ENCODE measurements at places on chromosomes 6 and 20.

DNA sequence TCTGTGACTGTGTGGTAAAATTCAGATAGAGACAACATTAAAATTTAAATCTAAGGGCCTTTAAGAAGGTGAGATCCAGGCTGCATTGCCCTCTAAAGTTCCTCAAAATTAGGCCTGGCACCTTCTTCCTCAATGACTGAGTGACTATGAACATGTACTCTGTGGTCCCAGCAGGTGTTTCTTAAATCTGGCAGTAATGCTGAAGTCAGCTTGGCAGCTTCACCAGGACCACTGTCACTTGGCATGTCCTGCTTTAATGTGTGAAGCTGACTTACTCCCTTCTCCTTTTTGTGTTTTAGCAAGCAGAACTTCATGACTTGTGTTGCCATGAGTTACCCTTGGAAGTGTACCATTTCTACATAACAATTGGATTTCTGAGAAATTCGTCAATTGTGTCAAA lies 141.7 kb downstream of the NKAIN2 start:
- no peak for DNase-seq

DNA sequence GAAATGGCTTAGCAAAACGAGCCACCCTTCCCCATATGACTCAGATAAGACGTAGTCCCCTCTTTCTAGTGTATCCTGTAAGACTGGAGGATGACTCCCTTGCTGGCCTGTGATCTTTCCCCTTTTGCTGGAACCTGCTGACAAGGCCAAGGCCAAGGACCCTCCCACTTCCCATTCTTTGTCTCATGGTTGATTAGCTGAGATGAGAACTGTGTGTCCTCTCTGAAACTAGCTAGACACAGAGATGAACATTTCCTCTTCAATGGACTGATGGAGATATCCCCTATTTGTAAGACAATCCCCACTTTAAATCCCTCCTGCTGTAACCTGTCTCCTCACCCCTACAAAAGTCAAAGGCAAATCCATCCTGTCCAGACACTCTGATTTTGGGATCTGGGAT lies 33.4 kb upstream of the SCRT2 start:
- DNase-seq = no peak

DNA sequence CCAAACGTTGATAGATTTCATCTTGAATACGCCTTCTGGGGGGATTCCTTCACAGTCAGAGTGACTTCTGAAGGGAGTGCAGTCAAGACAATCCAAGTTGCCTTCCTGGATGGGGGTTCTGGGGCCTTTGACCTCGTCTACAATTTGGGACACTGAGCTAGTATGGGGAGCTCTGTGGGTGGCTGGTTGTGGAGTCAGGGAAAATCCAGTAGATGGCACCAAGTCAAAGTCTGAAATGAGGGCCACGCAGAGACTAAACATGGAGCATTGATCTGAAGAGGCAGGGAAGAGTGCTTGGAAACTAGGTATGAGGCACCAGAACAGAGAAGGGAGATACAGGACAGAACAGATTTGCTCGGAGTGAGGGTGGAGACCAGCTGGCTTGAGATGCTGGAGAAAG lies 43.6 kb upstream of the CCN6 start:
- DNase-seq = no peak

- DNase-seq = no peak
Observed at GRCh38 chr20:54476169-54477009, 996 bp downstream of the DOK5 start.

- no peak for DNase-seq
Observed at GRCh38 chr6:136696783-136697364, 95.4 kb downstream of the MAP3K5 start.

- DNase-seq = no peak
Observed at GRCh38 chr20:6157345-6157744, 34.5 kb upstream of the FERMT1 start.

DNA sequence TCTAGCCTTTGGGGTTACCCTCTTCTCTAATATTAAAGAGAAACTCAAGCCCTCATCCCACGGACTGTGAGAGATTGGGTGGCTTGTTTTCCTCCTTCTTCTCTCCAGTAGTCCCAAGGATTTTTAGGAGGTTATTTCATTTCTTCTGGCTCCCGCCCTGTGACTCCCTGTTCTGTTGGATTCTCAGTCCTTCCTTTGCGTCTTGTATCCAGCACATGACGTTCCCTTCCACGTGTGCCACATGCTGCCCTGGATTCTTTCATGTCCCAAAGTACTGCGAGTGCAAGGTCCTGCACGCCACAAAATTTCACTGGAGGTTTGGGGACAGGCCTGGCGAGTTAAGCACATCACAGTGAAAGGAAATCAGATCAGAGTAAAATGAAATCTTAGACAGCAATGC lies 213.4 kb downstream of the PACRG start:
- no peak for DNase-seq

DNA sequence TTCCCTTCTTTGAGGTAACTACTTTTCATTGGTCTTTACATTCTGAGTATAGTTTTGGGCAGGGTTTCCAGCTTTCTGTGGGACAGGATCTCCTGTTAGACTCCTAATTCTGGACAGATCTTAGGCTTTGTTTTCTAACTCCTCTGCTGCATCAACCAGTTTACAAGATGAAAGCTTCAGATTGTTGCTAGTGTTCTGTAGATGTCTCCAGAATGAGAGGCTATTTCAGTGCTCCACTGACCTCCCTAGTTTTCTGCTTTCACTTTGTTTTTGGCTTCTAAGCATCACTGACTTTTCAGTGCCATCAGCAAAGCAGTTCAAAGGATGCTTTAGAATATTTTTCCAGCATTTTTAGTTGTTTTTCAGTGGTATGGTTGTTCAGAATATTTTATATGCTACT lies 101.4 kb downstream of the LIN28B start:
- no peak for DNase-seq

- DNase-seq = no peak
Observed at GRCh38 chr6:147176795-147177194, 27.4 kb upstream of the STXBP5 start.

DNA sequence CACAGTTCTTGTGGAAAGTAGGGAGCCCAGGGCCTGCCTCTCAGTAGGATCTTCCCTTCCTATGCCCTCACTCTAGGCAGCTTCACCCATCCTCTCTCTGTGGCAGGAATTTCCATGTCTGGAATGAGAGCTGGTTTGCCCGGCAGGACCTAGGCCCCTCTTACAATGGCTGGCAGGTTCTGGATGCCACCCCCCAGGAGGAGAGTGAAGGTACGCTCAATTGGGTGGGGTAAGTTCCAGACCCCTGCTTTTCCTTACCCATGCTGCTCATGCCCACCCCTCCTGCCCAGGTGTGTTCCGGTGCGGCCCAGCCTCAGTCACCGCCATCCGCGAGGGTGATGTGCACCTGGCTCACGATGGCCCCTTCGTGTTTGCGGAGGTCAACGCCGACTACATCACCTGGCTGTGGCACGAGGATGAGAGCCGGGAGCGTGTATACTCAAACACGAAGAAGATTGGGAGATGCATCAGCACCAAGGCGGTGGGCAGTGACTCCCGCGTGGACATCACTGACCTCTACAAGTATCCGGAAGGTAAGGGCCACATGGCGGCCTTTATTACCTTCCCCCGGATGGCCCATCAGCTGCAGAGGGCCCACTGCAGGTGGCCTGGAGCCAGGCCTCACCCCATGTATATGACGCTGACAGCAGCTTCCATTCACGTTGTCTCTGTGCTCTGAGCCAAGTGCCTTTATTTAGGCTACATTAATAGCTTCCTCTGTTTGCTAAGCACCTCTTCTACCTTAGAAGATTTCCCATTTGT lies 22.8 kb downstream of the TGM6 start:
- no peak for DNase-seq

DNA sequence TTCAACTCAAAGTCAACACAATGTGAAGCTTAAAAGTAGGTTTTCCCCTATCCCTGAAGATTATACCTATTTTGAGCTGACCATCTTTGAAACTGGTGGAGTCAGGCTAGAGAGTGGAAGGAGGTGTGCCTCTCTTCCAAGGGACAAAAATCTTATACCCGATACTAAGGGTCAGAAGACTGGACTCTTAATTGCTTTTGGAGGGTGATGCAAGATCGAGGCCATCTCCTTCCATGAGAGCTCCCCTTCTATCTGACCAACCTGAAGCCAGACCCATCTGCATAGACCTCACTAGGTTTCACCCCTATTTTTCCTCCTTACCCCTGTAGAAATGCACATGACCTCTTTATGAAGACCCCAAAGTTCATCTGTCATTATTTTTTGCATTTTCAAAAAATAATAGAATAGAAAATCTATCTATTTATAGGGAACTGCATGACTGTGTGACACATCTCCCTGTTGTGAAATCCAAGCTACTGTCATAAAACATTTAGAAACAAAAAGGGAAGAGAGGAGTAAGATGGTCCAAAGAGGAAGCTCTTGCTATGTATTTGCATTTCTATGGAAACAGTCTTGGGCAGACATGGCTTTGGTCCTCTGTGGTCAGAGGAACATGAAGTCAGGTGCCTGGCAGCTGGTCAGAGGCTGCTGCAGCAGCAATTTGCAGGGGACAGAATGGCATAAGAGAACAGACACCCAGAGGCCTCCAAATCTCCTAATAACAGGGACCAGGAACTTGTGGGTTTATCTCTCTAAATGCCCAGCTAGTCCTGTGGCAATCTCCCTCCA lies 349.2 kb downstream of the MAFB start:
- DNase-seq = no peak

DNA sequence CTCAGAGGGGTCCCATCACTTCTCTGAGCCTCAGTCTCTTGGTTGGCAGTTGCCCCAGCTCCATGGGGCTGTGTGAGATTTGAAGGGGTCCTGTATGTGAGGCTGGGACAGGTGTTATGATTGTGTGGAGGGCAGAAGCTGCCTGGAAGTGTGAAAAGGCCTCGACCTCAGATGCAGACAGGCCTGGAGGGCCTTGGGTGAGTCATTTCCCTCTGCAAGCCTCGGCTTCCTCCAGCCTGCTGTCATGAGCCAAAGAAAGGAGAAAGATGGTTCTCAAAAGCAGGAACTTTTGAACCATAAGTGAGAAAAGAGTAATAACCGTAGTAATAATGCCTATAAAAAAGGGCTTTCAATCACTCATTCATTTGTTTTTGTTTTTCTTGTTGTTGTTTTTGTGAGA lies 37.5 kb downstream of the SNAI1 start:
- peak; percentile 46 for DNase-seq

- DNase-seq = no peak
Observed at GRCh38 chr6:87421576-87421975, 13.8 kb downstream of the CFAP206 start.

GRCh38 chr6:110295451-110296165 lies 62.5 kb downstream of the METTL24 start:
- no peak for DNase-seq

DNA sequence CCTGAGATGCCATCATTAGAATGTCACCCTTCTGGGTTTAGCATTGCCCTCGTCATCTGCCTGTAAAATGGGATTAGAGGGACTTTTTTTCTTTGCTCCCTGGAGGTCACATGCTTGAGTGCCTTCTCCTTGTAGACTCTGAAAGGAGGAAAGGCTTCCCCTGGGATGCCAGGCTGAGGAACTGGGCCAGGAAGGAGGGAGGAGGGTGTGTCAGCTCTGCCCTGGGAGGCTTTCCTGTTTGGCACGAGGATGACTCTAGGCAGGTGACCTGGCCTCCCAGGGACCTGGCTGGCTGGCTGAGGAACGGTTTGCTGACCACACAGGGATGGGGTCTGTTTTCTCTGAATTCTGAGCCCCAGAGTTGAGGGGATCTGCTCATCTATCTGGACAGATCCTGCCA lies 137.9 kb upstream of the RNF24 start:
- DNase-seq = no peak

- DNase-seq = no peak
Observed at GRCh38 chr6:144335311-144335861, 50.3 kb downstream of the UTRN start.

DNA sequence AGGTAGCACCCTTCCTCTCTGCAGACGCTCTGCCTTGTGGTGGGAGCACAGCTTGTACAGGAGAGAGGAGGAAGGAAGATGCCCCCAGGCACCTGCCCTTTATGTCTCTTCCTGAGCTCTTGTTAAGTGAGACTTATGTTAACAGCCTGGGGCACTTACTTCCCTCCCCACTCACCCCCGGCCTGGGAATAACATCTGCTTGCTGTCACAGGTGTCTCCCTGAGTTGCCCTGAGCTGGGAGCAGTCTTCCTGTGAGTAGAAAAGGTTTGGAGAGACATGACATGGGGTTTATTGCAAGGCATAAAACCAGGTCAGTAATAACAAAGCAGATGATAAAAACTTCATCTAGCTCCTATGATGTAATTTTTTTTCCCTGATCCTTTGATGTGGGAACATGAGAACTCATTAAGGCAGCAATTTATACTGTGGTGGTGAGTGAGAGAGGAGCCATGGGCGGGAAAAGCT lies 1.9 kb downstream of the SSTR4 start:
- no peak for DNase-seq

- no peak for DNase-seq
Observed at GRCh38 chr20:52590100-52590499, 382.1 kb upstream of the TSHZ2 start.

DNA sequence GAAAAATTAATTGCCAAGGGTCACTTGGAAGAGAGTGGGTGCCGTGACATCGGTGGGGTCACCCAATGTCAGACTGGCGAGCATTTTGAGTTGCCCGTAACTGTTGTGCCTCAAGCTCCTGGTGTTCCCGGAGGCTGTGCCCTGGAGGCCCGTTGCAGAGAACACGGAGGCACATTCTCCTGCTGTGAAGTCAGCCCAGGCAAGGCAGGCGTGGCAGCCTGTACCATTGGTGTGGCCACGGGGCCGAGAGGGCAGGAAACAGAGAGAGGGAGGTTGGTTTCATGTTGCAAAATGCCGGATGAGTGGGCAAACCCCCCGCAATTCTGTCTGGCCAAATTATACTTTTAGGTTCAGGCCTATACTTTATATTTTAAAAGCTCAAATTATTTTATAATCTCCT lies 81.2 kb downstream of the THBS2 start:
- DNase-seq = no peak

- DNase-seq = no peak
Observed at GRCh38 chr6:113597231-113597583, 259.9 kb upstream of the MARCKS start.

DNA sequence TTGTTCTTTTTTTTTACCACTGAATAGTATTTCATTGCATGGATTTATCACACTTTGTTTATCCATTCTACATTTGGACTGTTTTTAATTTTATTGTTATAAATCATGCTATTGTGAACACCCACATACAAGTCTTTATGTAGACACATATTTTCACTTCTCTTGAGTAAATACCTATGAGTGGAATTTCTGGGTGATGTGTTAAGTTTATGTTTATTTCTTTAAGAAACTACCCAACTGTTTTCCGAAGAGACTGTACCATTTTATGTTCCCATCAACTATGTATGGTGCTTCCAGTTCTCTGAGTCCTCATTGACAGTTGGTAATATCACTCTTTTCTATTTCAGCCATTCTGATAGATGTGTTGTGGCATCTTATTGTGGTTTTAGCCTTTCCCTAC lies 54.0 kb downstream of the RIN2 start:
- DNase-seq = no peak

DNA sequence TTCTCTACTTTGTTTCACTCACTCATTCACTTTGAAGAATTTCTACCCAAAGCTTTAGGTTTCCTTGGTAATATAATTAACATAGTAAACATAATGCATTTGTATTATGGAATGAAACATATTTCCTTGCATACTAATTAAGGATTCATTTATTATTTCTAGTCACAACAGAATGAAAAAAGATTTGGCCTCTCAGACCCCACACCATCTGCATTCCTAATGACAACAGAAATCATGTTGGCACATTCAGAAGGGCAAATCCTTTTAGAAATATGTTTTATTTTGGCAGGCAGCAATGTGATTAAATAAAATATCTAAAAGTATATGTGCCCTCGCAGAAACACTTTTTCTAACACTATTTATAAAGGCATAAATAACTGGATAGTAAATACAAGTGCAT lies 163.4 kb downstream of the HTR1B start:
- no peak for DNase-seq

GRCh38 chr6:29737707-29738630 lies 14.7 kb downstream of the HLA-F start:
- DNase-seq = peak; percentile 76

GRCh38 chr6:3981917-3982316 lies 97.0 kb downstream of the FAM217A start:
- no peak for DNase-seq
